MV-4-11 (cell line): ENCODE measurements at places on chromosomes 3 and 15.
A peak's percentile ranks its signal among the peaks of the same experiment; 100 is the strongest.

DNA sequence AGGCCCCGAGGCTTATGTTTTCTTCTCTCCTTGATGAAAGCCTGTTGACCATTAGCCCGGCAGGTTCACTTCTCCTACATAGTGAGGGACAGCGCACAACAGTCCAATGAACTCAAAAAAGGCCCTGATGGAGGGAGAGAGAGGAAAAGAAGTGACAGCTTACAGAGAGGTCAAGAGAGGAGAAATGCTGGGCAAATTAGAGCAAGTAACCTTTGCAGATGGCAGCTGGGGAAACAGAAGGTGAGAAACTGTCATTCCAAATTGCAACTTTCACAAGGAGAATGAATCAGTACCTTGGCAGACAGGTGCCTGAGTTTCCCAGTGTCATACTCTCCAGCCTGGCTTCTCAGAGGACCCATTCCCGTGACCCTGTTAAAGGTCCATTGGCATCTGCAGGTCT is 252.0 kb downstream of the EPHB1 start:
- no peak for DNase-seq

- DNase-seq = no peak
These were observed 13.0 kb downstream of the NIPA2 start for GRCh38 chr15:22851513-22851912.

DNA sequence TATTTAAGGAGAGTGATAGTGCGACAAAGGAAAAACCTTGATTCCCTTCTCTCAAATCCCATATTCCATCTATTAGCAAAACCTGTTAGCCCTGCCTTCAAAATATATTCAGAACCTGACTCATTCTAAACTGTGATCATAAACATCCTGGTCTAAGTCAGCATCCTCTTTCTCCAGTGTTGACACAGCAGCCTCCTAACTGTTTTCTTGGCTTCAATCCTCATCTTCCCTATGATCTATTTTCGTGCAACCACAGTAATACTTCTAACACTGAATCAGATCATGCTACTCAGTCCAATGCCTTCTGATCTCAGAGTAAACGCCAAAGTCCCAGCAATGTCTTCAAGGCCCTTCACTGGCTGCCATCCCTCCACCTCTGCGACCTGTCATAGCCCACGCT is 785.1 kb downstream of the EDEM1 start:
- peak; percentile 7 for DNase-seq

GRCh38 chr15:97420130-97420529 is 540.4 kb upstream of the ARRDC4 start:
- no peak for DNase-seq

DNA sequence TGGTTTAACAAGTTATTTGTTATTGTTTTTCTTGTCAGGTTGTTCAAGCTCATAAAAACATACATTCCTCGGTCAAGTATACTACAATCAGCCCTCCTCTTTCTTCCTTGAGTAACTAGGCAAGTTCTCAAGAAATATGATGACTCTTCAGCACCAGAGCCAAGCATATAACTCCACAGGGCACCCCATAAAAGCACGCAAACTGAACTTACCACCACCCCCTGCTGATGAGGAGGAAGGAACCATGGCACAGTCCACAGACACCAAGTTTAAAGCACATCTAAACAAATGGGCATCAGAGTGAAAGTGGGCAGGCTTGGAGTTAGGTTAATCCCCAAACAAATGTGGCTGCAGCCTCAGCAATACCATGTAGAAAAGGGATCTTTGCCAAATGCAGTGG is 5.3 kb downstream of the IP6K2 start:
- no peak for DNase-seq

DNA sequence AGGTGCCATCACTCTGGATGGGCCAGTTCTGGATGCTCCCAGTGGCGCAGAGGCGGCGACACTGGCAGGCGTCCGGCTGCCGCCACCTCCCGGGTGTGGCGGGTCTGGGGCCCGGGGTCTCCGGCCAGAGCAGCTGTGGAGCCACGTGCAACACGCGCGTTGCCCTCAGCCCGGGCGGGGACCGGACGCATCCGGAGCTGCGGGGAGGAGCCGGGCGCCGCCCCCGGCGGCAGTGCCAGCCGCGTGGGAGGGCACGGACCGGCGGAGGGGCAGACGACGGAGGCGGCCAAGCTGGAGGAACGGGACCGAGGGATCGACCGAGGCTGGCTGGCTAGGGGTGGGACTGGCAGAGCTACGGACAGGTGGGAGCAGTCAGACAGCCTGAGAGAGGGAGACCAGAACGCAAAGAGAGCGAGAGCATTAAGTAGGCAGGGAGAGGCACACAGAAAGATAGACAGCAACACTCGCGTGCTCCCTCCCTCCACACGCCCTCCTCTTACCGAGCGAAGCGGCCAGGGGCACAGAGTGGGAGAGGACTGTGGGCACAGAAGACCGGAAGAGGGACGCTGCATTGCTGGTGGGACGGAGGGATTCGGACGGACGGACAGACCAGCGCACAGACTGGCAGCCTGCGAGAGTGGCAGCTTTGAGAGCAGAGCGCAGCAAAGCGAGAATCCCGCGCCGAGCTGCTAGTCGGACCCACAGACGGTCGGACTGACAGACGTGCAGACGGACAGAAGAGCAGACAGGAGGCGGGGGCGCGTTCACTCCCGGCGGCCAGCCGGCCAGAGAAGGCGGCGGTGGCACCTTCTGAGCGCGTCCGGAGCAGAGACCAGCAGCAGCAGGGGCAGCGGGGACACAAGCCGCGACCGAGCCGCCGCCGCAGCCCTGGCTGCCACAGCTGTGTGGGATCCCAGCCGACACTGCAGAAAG is at the start of gene ARPP21:
Gene ARPP21 (plus strand): TSS at position 272 of the 933 bp plus-strand sequence. CDS start 42,227 bp downstream, outside the sequence.
- no peak for DNase-seq

GRCh38 chr3:83092521-83093221 is 1331.2 kb upstream of the GBE1 start:
- DNase-seq = no peak

- DNase-seq = peak; percentile 37
These were observed 5.7 kb downstream of the ESYT3 start for GRCh38 chr3:138440121-138440521.

DNA sequence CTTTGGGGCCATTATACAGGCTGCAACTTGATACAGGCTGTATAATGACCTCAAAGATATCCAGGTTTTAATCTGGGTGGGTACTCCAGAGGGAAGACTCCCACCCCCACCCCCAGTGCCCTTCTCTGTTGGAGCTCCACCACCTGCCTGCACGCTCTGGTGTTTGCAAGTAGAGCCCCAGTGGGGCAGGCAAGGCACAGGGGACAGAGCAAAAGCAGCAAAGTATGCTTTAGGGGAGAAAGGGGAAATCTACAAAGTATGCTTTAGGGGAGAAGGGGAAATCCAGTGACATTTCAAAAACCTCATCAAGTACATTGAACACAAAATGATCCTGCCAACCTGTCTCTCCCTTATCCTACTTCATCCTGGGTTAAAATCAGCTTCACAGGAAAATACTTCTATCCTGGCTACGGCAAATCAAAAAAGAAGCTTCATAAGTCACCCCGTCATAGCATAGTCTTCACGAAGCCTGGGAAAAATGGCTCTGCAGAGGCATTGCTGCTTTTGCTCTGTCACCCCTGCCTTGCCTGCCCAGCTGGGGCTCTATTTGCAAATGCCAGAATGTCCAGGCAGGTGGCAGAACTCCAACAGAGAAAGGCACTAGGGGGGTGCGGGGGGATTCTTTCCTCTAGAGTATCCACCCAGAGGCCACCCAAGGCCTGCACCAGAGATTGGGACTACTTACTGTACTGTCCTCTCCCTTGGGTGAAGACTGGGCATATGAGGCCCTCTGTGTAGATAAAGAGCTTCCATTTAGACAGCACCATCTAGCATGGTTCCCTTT is 60.9 kb upstream of the ATP11B start:
- DNase-seq = no peak

GRCh38 chr3:197404030-197404429 is 105.6 kb upstream of the DLG1 start:
- DNase-seq = no peak

DNA sequence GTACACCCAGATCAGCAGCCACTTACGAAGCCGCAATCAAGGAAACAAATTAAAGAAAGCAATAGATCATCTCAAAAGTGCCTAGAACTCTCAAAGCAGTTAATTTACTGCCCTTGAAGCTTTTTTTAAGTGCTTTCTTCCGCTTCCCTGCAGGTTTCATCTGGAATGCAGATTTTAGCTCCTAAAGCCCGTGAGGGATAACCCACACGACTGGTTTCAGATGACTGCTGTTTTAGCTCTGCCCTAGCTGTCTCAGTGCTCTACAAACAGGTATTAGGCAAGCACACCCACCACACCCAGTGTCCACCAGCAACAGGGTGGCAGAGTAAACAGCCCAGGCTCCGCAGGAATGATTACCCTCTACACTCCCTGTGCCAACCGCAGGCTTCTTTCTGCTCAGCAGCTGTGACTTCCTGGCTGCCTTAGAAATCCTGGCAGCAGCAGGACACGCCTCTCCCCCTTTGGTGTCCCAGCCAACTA is 126.0 kb downstream of the FMN1 start:
- DNase-seq = peak; percentile 38

DNA sequence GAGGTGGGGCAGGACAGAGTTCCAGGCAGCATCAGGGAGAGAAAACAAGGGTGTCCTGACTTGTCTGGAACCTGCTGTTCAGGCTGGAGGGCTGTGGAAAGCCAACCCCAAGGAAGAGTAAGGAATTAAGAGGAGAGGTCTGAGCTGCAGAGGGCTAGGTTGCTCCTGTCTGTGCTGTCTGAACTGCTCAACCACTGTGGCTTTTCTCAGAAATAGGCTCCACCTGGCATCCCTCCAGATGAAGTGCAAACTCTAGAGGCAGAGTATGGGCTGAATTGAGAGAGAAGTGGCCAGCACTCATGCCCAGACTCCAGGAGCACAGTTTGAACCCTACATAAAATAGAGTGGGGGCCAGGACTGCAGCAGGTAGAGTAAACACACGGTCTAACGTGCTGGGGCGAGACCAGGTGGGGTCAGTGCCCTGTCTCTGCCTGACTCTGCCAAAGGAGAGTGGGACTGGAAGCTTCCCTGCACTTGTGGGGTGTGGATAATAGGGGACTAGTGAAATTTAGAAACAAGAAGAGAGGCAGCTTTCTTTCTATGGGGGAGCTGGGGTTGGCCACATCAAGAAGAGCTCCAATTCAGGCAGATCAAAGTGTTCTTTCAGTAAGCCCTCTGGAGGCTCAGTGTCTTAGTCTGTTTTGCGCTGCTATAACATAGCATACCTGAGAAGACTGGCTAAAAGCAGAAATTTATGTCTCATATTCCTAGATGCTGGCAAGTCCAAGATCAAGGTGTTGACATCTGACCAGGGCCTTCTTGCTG is 28.0 kb upstream of the MNS1 start:
- no peak for DNase-seq

GRCh38 chr3:3753416-3753815 is 45.8 kb upstream of the LRRN1 start:
- DNase-seq = no peak

- no peak for DNase-seq
These were observed 768 bp downstream of the ANO10 start for GRCh38 chr3:43620831-43621655.

GRCh38 chr3:186004209-186004608 is 66.4 kb upstream of the TRA2B start:
- no peak for DNase-seq

DNA sequence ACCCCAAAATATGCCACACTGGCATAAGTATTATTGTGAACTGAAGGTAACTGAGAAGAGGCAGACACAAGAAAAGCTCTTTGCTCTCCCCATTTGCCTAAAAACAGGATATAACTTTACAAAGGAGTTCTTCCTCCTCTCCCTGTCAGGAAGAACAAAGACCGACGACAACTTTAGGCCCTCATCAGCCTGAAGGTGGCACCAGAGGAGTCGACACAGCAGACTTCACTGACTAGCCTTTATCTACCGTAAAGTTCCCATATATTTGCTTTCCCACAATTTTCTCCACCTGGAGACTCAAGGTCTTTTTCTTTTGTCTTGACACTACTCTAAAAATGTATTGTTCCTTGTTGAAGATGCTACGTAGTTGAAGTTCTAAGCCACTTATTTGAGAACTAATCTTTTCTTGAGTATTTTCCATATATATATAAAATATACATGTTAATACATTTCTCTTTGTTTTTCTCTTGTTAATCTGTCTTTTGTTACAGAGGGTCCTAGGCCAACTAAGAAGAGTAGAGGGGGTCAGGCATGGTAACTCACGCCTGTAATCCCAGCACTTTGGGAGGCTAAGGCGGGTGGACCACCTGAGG is 16.2 kb upstream of the XIRP1 start:
- DNase-seq = peak; percentile 67

DNA sequence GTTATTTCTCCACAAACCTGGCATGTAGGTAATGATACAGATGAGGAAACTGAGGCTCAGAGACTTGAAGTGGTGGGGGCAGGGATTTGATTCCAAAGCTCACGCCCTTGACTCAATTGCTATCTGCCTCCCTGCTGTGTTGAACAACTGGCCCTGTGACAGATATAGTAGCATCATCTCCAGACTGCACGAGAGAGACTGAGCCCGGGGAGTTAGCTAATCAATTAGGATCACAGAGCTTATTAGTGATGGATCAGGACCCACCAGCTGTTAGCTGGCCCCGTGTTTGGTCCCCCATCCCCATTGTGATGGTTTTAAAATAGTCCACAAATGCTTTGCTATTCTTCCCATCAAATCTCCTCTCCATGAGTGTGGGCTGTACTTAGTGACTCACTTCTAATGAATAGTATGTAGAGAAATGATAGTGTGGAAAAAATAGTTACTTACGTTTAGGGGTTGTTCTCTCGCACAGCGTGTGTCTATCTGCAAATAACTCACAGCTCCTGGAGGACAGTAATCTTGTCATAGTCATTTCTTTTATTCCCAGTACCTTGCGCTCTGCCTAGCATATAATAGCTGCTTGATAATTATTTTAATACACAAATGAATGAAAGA is 74.4 kb upstream of the KLF13 start:
- no peak for DNase-seq

DNA sequence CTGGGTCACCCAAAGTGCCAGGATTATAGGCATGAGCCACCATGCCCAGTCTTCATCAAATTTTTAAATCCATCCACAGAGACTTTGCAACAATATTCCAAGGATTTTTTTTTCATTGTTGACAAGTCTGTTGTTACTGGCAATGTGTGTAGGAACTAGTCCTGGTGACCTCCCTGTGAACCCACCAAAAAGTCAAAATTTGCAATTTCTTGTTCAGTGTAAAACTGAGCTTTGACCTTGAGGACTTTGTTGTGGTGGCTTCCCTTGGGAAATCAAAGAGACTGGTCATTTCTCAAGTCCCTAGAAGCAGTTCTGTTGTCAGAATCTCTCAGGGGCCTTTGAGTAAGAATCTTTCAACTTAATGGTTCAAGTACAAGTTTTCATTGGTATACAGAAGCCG is 36.9 kb upstream of the COL8A1 start:
- no peak for DNase-seq

GRCh38 chr3:40317061-40317855 is 7.8 kb downstream of the EIF1B start:
- peak; percentile 50 for DNase-seq

DNA sequence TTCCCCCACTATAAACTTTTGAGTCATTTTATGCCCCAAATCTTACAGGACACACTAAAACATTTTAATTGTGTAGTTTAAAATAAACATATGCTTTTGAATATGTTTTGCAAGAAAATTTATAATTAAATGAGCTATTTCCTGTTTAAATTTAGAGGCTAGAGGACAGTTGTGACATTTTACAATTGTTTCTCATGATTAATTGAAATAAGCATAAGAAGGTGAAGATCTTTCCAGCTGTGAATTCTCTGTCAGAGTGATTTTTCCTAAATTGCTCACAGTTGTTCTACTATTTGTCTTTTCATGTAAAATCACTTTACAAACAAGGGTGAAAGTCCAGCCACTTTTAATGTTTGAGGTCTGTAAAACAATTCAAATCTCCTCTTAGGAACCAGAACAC is 892.3 kb downstream of the CADM2 start:
- no peak for DNase-seq
